GM23248 (cell line): ENCODE measurements at places on chromosomes 7 and 10. TPM values are rescaled to one million over a fixed set of nuclear protein-coding genes. Genes with fewer than 3 reads are reported as not detected.

The HOGA1 gene
- 0.13 and 0.28 TPM in 2 replicates for polyA plus RNA-seq

The CDK1 gene
- 38.4 and 43.2 TPM in 2 replicates for polyA plus RNA-seq

The SLC18A3 gene
- polyA plus RNA-seq = not detected in 2 replicates

The CTTNBP2 gene
- not detected in 2 replicates for polyA plus RNA-seq

The RBP3 gene
- not detected in 2 replicates for polyA plus RNA-seq

The RASA4B gene
- 0.72 and 1.0 TPM in 2 replicates for polyA plus RNA-seq

The C10orf105 gene
- 0.06 TPM in 1 of 2 replicates, not detected in the other for polyA plus RNA-seq

The ZNF503 gene
- 15.4 and 15.7 TPM in 2 replicates for polyA plus RNA-seq

The TMEM229A gene
- not detected in 2 replicates for polyA plus RNA-seq

The GPR141 gene
- not detected in 2 replicates for polyA plus RNA-seq

The HOXA6 gene
- 3.5 and 3.7 TPM in 2 replicates for polyA plus RNA-seq

The ARMH3 gene
- polyA plus RNA-seq = 9.5 and 11.1 TPM in 2 replicates

The SH2D4B gene
- polyA plus RNA-seq = not detected in 2 replicates

The ANKRD2 gene
- polyA plus RNA-seq = not detected in 2 replicates

The FAM3C gene
- polyA plus RNA-seq = 52.4 and 53.1 TPM in 2 replicates

The HOXA5 gene
- 1.3 and 1.9 TPM in 2 replicates for polyA plus RNA-seq

The SFRP5 gene
- not detected in 2 replicates for polyA plus RNA-seq

The ADAP1 gene
- polyA plus RNA-seq = 0.24 and 0.51 TPM in 2 replicates

The CC2D2B gene
- 0.38 and 0.39 TPM in 2 replicates for polyA plus RNA-seq

The MAT1A gene
- not detected in 2 replicates for polyA plus RNA-seq

The ASB10 gene
- not detected in 2 replicates for polyA plus RNA-seq

The FBXO24 gene
- polyA plus RNA-seq = 0.11 and 0.38 TPM in 2 replicates

The VAX1 gene
- not detected in 2 replicates for polyA plus RNA-seq

The OR6V1 gene
- polyA plus RNA-seq = not detected in 2 replicates

The RAPGEF5 gene
- polyA plus RNA-seq = 0.11 and 0.32 TPM in 2 replicates

The UNCX gene
- polyA plus RNA-seq = not detected in 2 replicates

The EPO gene
- polyA plus RNA-seq = not detected in 2 replicates

The CNNM1 gene
- 0.95 and 1.1 TPM in 2 replicates for polyA plus RNA-seq

The FKBP6 gene
- not detected in 2 replicates for polyA plus RNA-seq

The CCDC126 gene
- polyA plus RNA-seq = 6.8 and 9.5 TPM in 2 replicates

The C7orf33 gene
- polyA plus RNA-seq = not detected in 2 replicates

The SYCE1 gene
- polyA plus RNA-seq = not detected in 2 replicates

The NACAD gene
- polyA plus RNA-seq = 0.93 and 1.2 TPM in 2 replicates

The EBLN1 gene
- polyA plus RNA-seq = not detected in 2 replicates

The AFAP1L2 gene
- not detected in 2 replicates for polyA plus RNA-seq

The IFIT2 gene
- 8.5 and 9.5 TPM in 2 replicates for polyA plus RNA-seq

The GPC2 gene
- 0.16 TPM in 1 of 2 replicates, not detected in the other for polyA plus RNA-seq

The ASIC3 gene
- polyA plus RNA-seq = 0.26 TPM in 1 of 2 replicates, not detected in the other
